Stimulated activated CD8-positive, alpha-beta memory T cell treated with anti-CD3 and anti-CD28 coated beads, Interleukin-2, amount 100 ng/mL, for 1 hour (primary cell): ENCODE measurements at places on chromosomes 6 and 20.

- DNase-seq = no peak
Observed at GRCh38 chr6:5746053-5746758, 260.5 kb downstream of the NRN1 start.

- no peak for DNase-seq
Observed at GRCh38 chr6:31336896-31337496, 20.0 kb downstream of the HLA-B start.

DNA sequence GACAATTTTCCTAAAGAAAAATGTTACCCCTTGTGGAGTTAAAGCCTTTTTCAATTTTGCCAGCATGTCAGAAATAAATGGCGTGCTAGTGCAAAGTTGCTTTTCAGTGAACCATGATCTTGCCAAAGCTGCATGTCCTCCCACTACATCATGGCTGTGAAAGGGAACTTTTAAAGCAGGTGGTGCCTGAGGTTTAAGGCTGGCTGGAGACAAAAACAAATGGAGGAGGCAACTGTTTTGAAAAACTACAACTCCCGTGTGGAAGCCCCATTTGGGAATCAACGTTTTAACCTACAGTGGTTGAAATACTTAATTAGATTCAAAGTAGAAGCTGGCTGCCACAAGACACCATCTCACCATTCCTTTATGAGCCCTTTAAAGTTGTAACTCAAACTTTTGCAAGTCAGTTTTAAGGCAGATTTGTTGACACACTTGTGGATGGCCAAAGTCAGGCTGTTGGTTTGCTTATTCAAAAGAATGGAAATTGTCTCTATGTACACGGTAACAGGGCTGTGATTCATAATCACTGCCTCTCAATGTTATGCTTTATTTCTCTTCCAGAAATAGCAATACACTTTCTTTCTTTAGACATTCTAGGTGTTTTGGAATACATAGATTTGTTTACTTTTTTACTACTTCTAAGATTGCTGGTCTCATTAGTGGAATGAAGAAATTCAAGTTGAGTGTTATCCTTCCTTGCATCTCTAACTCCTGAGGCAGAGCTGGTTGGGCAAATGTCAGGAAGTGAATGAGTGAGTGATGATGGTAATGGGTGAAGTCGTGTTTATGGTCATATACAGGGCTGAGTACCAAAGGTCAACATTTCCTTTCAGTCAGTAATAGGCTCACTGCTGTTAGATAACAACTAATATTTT is 196.4 kb upstream of the GMDS start:
- DNase-seq = no peak

GRCh38 chr20:57860576-57860975 is 150.8 kb upstream of the PMEPA1 start:
- DNase-seq = no peak

DNA sequence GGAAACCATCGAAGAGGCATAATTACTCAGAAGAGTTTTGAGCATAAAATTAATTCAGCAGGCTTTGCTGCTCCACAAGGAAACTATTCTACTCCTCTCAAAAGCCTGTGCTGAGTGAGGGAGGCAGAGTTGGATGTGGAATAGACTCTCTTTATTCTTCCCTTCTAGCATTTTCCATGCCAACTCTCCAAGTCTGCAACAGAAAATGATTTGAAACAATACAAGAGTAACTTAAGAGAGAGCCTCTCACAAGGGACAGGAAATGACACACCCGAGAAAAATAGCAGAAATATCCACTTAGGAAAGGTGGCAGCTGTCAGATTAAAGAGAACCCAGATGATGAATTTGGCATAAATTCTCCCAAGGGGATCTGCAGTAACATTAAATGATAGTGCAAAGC is 26.3 kb upstream of the LAMP5 start:
- no peak for DNase-seq

DNA sequence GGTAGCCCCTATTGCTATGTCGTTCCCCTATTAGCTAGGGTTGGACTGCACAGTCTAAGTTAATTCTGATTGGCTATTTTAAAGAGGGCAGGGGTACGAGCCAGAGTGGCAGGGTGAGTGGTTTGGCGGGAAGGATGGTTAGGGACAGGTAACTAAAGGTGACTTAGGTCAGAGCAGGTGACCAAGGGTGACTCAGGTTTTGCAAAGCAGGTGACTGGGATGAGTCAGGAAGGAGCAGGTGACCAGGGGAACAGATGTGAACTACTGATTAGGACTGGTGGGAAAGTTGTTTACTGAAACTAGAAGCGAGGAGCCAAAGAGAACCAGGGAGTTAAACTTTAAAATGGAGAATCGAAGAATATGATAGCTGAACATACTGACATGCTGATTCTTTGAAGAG is 295.2 kb downstream of the GJA1 start:
- DNase-seq = no peak

DNA sequence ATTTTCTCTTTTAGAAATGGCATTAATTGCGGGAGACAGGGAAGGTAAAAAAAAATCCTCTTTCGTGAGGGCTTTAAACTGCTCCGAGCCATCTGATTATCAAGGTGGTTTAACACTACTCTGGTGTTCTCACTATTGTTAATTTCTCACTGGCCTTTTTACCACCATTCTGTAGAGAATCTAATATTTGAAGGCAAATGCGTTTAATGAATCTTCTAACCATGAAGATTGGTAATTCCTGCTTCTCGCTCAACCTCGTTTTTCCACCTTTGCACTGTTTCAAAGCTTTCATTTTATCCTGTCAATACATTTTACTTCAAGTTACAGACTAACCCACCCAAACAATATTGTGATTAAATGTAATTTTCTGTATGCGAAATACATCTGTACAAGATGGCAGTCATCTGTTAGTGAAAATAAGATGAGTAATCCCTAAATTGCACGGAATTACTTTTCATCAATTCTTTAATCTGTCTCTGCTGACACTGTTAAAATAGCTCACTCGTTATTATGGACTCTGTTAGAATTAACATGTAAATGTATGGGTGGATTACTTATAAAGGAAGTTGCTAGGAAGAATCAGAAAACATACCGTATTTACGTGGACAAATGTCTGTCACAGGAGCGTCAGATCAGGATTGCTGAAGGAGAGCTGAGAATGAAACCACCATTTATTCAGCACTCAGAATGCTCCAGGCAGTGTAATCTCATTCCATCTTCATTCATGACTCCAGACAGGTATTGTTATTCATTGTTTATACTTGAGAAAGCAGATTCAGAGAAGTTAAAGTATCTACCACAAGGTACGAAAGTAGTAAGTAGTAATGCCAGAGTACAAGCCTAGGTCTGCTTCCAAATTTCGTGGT is 1.1 kb upstream of the LCA5 start:
- DNase-seq = no peak

GRCh38 chr20:57751411-57751810 is 41.6 kb upstream of the PMEPA1 start:
- no peak for DNase-seq

DNA sequence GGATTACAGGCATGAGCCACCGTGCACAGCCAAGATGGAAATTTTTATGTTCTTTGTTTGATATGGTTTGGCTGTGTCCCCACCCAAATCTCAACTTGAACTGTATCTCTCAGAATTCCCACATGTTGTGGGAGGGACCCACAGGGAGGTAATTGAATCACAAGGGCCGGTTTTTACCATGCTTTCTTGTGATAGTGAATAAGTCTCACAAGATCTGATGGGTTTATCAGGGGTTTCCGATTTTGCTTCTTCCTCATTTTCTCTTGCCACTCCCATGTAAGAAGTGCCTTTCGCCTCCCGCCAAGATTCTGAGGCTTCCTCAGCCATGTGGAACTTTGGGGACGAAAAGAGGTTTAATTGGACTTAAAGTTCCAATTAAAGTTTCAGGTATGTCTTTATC is 14.6 kb downstream of the EEF1A1 start:
- DNase-seq = no peak

- DNase-seq = no peak
Observed at GRCh38 chr20:48763216-48763914, 64.4 kb downstream of the PREX1 start.

- DNase-seq = no peak
Observed at GRCh38 chr6:168355716-168356522, 36.3 kb upstream of the DACT2 start.

- DNase-seq = no peak
Observed at GRCh38 chr20:37542281-37542680, 14.6 kb upstream of the BLCAP start.

GRCh38 chr6:13453771-13454251 is 33.6 kb downstream of the GFOD1 start:
- DNase-seq = no peak

DNA sequence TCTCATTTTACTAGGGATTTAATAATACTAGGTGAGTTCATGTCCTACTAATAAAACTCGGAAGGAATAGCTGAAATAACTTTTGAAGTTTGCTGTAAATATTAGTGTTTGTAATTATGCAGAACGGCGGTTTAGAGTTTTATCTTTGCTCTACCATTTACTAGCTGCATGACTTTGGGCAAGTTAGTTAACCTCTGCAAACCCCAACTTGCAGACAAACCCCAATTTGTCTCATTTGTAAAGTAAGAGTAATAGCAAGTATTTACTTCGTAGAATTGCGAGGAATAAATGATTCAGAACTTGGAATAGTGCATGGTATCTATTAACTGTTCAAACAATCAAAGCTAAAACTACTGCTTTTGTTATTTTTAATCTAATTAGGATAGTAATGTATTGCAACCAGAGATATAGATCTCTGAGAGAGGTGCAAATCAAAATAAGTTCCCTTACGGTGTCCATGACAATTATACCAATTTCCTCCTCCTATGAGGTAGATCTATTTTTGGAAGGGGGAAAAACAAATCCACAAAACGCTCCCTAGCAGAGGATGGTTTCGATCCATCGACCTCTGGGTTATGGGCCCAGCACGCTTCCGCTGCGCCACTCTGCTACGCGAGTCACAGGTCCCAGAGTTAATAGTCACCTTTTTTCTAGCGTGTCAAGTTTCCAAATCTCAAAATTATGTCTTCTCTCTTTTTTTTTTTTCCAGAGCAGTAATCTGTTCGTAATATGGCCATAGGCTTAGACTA is 35.1 kb upstream of the BTN3A2 start:
- no peak for DNase-seq

- DNase-seq = peak; percentile 20
Observed at GRCh38 chr20:44643596-44644229, 7.8 kb downstream of the ADA start.

DNA sequence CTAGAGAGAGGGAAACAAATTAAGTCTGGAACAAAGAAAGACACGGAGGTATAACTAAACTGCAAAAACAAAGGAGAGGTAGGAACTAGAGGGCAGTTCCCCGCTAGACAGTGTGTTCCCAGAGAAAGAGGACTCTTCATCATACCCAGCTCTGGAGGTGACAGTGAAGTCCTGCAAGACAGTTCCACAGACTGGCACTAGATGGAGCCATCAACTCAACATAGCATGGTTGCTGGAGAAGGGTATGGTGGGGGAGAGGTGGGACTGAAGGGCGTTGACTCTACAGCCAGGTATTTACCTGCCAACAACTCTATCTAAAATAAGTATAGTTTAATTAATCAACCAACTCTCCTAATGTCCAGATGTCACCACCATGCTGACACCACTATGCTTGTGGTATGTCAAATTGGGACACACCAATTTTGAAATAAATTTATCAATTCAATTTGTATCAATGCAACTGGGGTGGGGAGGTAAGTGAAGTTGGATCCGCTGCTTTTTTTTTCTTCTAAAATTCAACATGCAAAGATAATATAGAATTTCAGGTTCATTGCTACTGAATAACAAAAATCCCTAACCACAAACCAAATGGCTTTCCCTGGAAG is 9.7 kb downstream of the BACH2 start:
- no peak for DNase-seq

GRCh38 chr6:143863771-143864170 is 503 bp upstream of the ZC2HC1B start:
- DNase-seq = no peak

- DNase-seq = no peak
Observed at GRCh38 chr6:126147291-126147815, 161.0 kb downstream of the TRMT11 start.

DNA sequence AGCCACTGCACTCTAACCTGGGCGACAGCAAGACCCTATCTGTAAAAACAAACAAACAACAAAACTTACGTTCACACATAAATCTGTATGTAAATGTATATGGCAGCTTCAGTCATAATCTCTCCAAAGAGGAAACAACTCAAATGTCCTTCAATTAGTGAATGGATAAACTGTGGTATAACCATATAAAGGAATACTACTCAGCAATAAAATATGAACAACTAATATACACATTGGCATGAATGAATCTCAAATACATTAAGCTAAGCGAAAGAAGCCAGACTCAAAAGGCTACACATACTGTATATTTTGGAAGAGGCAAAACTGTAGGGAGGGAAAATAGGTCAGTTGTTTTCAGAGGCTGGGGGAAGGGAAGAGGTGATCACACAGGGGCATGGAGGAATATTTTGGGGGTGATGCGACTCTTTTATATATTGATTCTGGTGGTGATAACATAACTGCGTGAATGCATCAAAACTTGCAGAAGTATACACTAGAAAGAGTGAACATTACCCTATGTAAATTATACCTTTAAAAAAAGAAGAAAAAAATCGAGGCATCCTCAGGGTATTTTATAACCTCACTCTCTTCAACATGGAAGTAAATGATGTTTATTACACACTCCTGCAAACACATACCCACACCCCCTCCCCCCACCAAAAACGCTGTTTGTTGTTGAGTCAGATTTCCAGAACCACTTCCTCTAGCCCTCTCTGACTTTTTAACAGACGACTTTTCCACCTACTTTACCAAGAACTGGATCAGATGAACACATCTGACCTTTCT is 115.2 kb upstream of the RNF24 start:
- DNase-seq = no peak

DNA sequence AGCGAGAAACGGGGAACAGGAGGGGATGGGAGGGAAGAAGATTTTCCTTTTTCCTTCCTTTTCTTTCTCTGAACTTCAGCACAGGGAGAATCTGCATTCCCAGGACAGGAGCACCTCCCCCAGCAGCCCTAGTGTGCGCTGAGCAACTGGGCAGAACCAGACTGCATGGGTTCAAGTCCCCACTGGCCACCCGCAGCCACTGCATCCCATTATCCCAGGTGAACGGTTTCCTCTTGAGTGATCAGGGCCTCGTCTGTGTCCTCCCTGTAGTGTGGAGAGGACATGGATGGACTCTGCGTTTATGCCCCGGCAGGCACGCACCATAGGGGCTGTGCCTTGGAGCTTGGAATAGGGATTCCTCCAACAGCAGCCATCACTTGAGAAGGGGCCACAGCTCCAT is 53.0 kb downstream of the ANKRD60 start:
- no peak for DNase-seq

DNA sequence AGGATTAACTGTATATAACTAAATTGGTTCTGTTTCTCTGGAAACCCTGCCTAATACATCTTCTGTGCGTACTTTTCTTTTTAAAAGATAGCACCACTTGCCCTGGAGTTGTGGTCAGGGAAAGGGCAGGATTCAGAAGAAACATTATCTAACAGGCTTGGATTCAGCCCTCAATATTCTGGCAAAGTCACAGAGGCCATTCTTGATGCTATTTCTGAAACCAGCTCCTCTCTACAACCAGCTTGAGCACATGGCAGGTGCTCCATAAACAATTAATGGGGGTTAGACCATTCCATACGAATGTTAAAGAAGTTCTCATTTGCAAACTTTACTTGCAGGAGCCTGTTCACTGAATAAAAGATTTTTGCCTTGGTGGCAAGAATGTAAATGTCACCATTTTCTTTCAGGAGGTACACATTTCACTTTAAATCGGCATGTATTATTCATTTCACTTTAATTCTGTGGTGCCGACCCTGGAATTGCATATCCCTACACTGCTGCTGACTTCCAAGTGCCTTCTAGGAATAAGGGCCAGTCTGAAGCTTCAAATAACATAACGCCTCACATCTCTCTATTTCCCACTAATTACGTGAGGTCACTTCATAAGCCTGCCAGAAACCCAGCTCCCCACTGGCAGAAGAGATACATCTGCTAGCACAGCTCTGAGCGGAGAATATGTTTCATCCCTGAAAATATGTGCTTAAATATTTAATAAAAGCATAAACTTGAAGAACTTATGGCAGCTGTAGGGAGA is 248.7 kb downstream of the ADGRG6 start:
- no peak for DNase-seq
